Tibial artery (tissue), 4 donors: ENCODE measurements at places on chromosomes 3 and 15.

DNA sequence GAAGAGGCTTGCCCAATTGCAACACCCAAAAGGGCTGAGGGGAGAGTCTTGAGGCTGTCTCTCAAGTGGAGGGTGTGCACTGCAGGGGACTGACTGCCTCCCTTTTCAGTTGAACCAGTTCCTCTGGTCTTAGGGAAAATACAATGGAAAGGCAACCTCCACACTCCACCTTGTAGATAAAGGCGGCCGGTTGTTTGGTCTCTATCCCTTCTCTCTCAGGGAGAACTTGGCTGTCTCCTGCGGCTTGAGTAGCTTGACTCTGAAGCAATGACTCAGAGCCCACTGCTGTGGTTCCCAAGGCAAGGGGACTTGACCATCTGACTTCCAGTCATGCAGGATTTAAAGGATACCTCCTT lies 143.2 kb upstream of the UMPS start:
- no peaks in the 10 kb centered on the region for H3K36me3 ChIP-seq
- no peaks in the 10 kb centered on the region for H3K27me3 ChIP-seq
- H3K27ac ChIP-seq: no peak overlapping the region
- H3K4me1 ChIP-seq: peaks cover 17% of the 10 kb centered on the region
- H3K4me3 ChIP-seq: no peak overlapping the region
- no peak for DNase-seq

DNA sequence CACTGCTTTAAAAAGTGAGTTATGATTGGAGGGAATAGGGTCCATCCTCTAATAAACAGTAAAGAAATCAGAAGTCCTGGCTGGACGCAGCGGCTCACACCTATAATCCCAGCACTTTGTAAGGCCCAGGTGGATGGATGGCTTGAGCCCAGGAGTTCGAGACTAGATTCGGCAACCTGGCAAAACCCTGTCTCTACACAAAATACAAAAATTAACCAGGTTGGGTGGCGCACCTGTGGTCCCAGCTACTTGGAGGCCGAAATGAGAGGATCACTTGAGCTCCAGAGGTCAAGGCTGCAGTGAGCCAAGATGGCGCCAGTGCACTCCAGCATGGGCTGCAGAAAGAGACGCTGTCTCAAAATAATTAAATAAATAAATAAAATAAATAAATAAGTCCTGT lies 171.2 kb downstream of the POTEB3 start:
- no peak overlapping the region for H3K27ac ChIP-seq
- DNase-seq: no peak
- H3K4me1 ChIP-seq: no peaks in the 10 kb centered on the region
- no peaks in the 10 kb centered on the region for H3K27me3 ChIP-seq
- H3K36me3 ChIP-seq: no peaks in the 10 kb centered on the region
- no peak overlapping the region for H3K4me3 ChIP-seq

- H3K27me3 ChIP-seq: no peaks in the 10 kb centered on the region
- no peak overlapping the region for H3K27ac ChIP-seq
Measured at GRCh38 chr15:64930778-64931371, 19.2 kb downstream of the ANKDD1A start.

- H3K4me1 ChIP-seq: peaks cover 51% of the 10 kb centered on the region
- H3K27me3 ChIP-seq: no peaks in the 10 kb centered on the region
- H3K27ac ChIP-seq: peak overlapping the region; percentile 73
- DNase-seq: peak; percentile 70
Measured at GRCh38 chr15:64851503-64851840, 9.8 kb downstream of the PLEKHO2 start.

GRCh38 chr3:33377489-33377888 lies 62.7 kb downstream of the UBP1 start:
- no peak overlapping the region for H3K27ac ChIP-seq
- H3K4me3 ChIP-seq: no peak overlapping the region
- DNase-seq: no peak

- no peak overlapping the region for H3K27ac ChIP-seq
- H3K4me3 ChIP-seq: no peak overlapping the region
- H3K4me1 ChIP-seq: no peaks in the 10 kb centered on the region
- no peaks in the 10 kb centered on the region for H3K27me3 ChIP-seq
- no peak for DNase-seq
Measured at GRCh38 chr3:142663865-142664264, 60.0 kb upstream of the TRPC1 start.

DNA sequence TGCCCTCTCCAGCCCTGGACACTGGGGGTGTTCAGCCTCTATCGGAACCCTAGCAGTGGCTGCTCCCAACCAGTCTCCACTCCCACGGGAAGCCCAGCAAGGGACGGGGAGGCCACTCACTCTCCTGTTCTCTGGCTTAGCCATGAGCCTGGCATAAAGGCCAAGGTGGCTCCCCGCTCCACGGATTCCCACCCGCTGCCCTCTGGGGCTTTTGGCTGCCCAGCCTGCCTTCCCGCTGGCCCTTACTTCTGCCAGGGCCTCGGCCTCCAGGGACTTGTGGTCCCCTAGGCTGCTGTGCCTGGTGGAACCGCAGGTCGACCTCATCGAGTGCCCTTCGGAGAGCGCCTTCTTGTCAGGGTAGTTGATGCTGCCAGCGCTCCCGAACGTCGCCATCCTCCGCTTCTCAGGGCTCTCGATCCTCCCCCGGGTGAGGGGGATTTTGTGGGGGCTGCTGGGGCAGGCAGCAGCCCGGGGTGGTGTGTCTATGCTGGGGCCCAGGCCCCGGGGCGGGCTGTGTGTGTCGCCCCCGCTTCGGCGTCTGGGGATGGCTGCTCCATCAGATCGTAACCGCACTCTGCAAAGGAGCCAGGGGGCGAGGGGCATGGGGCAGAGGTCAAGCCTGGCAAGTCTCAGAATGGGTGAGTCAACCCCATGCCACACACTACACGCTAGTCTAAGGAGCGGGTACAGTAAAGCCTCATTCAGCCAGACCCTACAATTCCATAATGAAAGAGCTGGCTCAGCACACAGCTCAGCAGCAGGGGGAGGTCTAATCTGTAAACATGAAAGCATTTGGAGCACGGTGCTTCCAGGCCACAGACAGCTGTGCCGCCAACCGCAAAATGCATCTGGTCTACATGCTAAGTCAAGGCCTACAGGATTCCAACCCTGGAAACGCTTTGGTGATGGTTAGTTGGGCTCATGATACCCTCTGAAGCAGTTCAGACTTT lies 27.3 kb upstream of the RAD18 start:
- H3K4me1 ChIP-seq: no peaks in the 10 kb centered on the region

GRCh38 chr15:64193971-64194370 lies 31.1 kb upstream of the PPIB start:
- no peak for DNase-seq
- H3K36me3 ChIP-seq: peaks cover 8% of the 10 kb centered on the region
- no peak overlapping the region for H3K27ac ChIP-seq
- H3K4me1 ChIP-seq: peaks cover 8% of the 10 kb centered on the region
- no peaks in the 10 kb centered on the region for H3K27me3 ChIP-seq

DNA sequence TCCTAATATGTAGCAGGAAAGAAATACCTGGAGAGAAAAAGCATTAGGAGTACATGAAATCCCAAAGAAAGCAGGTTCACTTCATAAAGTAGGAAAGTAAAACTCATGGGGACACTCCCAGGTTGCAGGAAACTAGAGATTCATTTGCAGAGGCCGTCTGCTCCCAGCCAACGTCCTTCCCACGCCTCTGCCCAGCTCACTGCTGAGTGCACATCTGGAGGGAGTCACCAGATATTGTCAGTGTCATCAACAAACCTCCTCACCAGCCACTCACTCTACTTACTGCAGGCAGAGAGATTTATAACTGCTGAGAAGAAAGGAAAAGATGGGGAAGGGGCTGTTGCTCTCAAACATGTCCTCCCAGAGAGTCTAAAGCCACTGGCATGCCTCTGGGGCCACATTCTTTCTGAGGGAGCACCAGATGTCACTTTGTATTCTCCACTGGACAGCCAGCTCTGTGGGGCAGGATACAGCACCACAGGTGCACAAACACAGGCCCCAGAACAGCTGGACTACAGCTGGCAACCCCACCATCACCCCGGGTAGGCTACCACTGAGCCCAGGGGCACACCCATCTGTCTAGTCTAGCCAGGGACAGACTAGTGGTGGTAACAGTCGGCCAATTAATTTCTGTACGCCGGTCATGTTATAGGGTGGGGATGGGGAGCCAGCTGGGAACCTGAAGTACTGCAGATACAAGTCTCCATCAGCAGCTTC lies 64.5 kb downstream of the NPTN start:
- H3K27ac ChIP-seq: no peak overlapping the region
- no peak overlapping the region for H3K4me3 ChIP-seq
- no peaks in the 10 kb centered on the region for H3K4me1 ChIP-seq
- peaks cover 71% of the 10 kb centered on the region for H3K36me3 ChIP-seq
- no peaks in the 10 kb centered on the region for H3K27me3 ChIP-seq

DNA sequence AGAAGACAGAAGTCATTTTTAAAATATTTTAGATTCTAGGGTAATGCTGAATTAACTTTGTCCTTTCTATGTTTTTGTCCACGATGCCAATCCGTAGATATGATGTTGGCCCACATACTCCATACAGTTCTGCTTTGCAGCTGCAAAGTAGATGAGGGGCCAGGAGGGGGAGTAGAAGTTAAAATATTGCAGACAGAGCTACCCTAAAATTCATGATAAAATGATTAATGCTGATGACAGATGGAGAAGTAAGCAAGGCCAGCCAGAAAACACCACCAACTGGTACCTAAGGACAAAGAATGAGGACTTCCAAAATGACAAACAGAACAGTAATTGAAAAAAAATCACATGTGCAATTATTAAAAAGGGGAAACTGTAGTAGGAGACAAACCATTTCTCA lies 756.6 kb upstream of the ARPP21 start:
- no peaks in the 10 kb centered on the region for H3K27me3 ChIP-seq
- H3K36me3 ChIP-seq: no peaks in the 10 kb centered on the region
- H3K4me1 ChIP-seq: no peaks in the 10 kb centered on the region
- no peak overlapping the region for H3K4me3 ChIP-seq

GRCh38 chr3:11509173-11510000 lies 134.3 kb downstream of the VGLL4 start:
- no peaks in the 10 kb centered on the region for H3K27me3 ChIP-seq
- DNase-seq: peak; percentile 86
- H3K4me1 ChIP-seq: peaks cover 43% of the 10 kb centered on the region

DNA sequence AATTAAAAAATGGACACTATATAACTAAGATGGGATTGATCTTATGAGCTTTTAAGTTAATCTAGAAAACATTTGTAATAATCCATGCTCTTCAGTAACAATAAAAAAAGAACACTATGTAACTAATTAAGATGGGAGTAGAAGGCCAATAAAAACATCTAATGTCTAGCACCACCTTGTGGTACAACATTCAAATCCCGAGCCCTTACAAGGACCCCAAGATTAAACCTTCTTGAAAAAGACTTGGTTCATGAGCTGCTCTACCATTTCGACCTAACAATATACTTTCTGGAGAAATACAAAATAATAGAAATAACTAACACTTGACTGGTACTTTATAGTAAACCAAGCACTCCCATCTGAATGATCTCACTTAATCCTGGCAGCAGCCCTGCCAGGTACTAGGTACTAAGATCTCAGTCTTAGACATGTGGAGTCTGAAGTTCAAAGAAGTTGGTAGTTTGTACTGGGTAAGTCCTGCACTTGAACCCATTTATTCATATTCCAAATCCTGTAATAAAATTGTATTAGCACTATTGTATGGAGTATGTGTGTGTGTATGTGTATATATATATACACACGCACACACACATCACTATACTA lies 21.8 kb downstream of the METTL6 start:
- no peaks in the 10 kb centered on the region for H3K36me3 ChIP-seq
- H3K27ac ChIP-seq: no peak overlapping the region
- H3K4me3 ChIP-seq: no peak overlapping the region
- no peak for DNase-seq
- H3K4me1 ChIP-seq: no peaks in the 10 kb centered on the region
- H3K27me3 ChIP-seq: no peaks in the 10 kb centered on the region

GRCh38 chr3:122562923-122563716 lies 980 bp downstream of the PARP9 start:
- DNase-seq: no peak
- no peaks in the 10 kb centered on the region for H3K27me3 ChIP-seq
- H3K4me1 ChIP-seq: peaks cover 20% of the 10 kb centered on the region

DNA sequence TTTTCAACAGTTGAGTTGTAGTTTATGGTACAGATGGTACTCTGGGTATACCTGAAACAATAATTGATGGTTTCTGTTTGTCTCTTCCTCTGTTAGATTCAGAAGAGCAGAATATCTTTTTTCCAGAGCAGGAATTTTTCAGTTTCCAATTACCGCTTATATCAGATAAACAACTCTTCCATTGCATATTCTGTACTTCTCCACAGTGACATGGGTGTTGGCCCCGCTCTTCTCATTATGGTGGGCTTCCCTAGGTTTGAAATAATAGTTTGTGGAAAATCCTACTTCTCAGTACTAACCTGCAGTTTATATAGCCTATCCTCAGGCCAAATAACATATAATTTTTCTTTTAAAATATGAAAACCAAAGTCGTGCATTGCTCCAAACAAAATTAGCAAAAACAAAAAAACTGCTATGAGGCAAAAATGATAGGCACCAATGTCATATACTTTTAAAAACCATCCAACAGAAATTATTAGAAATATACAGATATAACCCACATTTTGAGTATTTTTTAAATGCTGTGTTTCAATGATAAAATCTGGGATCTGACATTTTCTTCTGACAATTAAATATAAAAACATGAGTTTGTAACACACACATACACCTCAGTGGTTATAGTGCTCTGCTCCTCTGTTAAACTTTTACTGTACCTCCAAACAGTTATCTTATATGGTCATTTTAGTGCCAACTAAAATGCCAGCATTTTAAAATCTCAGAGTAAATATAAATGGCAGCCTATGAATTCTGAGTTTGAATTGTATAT lies 56.8 kb downstream of the CMSS1 start:
- H3K27ac ChIP-seq: peak overlapping the region; percentile 97
- no peaks in the 10 kb centered on the region for H3K27me3 ChIP-seq
- H3K4me1 ChIP-seq: peaks cover 21% of the 10 kb centered on the region
- peak overlapping the region; percentile 74 for H3K4me3 ChIP-seq

DNA sequence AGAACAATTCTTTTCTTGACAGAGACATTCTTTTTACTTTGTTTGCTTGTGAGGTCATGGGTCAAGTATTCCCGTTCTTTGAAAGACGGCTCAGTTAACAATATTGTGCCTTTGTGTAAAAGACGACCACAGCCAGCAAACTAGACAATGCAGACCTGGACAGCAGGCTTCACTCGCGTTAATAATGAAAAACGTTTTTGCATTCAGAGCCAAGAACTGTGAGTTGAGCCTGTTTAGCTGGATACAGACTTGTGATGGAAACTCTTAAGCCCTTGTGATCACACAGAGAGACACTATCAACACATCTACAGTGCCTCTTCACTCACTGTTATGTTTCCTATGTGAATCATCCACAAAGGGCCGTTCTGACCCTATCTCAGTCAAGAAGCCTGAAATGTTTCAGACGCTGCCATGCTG lies 37.3 kb upstream of the CMTM7 start:
- H3K4me1 ChIP-seq: no peaks in the 10 kb centered on the region
- no peak for DNase-seq
- H3K36me3 ChIP-seq: no peaks in the 10 kb centered on the region
- H3K4me3 ChIP-seq: no peak overlapping the region
- H3K27ac ChIP-seq: no peak overlapping the region

DNA sequence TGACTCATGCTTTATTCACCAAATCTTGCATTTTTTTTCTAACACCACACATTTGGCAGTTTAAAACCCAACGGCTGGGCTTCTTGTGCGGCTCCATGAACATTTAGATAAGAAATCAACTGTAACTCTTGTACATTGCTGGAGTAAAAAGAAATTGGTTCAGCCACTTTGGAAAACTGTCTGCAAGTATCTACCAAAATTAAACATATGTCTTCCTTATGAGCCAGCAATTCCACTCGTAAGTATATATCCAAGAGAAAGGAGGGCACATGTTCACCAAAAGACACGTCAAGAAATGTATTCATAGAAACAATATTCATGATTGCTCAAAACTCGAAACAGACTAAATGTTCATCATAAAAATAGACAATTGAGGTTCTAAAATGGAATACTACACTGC lies 291.9 kb upstream of the POU1F1 start:
- H3K27ac ChIP-seq: no peak overlapping the region
- H3K4me1 ChIP-seq: no peaks in the 10 kb centered on the region
- H3K27me3 ChIP-seq: no peaks in the 10 kb centered on the region
- H3K4me3 ChIP-seq: no peak overlapping the region
